ENCODE measurements at places on chromosomes 2 and 18.

DNA sequence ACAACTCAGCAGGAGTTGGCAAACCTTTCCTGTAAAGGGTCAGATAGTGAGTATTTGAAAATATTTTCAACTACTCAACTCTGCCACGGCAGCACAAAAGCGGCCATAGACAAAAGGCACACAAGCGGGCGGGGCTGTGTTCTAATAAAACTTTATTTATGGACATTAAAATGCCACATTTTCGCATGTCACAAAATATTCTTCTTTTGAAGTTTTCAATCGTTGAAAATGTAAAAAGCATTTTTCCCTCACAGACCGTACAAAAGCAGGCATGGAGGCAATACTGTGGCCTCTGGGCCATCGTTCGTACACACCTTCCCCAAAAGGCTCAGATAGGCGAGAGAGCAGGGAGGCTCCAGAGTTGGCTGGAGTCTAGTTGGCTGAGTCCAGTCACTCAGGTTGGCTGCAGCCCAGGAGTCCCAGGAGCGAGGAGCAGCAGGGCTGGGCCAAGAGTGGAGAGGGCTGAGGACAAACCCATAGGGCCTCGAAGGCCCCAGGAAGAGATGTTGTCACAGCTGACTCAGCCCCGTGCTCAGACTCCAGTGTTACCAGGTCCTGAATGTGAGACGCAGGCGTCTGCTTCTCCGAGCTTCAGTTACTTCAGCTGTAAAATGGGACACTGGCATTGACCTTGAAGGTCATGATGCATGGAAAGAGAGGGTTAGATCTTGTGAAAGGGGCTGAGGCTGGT, 42.5 kb downstream of the SDC1 start:
- DNase-seq: peak; percentile 1

DNA sequence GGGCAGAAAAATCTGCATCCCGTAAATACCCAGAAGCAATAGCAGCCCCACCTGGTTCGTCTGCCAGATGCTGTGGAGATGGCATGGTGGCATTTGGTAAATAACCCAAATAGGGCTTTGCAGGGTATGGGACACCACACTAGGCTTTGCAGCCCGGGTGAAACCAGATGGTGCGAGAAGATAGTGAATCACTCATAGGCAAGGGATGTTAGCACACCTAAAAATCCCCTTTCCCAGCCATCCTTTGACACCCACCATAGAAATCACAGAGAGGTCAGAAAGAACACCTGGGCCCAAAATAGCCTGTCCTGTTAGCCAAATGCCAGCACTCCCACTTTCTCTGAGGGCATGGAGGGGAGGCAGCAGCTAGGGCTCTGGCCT, 47.6 kb downstream of the BCL11A start:
- DNase-seq: no peak

- DNase-seq: no peak
Observed at GRCh38 chr18:73544032-73544431, 603.6 kb downstream of the FBXO15 start.

DNA sequence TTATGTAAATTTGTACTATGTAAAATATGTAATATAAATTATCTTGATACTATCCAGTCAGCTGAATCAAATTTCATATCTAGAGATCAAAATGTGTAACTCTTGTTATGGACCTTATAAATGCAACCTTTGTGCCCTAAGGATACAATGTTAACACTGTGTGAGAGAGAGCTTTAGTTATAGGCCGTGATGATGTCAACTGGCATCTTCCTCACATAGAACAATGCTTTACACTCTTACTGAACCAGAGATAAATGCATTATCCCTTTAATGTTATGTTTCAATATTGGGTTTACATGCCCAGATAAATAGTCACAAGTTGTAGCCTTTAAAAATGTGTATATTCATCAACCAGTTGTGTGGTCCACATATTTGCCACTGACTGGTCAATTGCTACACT, 115.1 kb downstream of the KCNJ3 start:
- DNase-seq: no peak

DNA sequence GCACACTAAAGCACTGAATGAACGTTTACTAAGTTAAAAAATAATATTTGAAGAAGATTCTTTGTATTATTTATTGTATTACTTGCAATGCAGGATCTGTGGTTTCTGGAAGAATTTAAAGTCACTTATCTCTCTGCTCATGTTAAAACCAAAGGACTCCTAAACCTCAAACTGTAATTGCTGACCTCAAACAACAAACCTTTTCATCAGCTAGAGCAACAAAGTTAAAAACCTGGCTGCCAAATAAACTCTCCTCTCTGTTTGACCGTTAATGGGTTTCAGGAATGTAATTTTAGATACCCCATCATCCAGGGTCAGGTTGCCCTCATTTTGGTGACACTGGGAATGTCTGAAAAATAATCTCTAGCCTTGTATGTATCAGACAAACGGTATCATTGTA, 239.1 kb downstream of the TGIF1 start:
- no peak for DNase-seq

DNA sequence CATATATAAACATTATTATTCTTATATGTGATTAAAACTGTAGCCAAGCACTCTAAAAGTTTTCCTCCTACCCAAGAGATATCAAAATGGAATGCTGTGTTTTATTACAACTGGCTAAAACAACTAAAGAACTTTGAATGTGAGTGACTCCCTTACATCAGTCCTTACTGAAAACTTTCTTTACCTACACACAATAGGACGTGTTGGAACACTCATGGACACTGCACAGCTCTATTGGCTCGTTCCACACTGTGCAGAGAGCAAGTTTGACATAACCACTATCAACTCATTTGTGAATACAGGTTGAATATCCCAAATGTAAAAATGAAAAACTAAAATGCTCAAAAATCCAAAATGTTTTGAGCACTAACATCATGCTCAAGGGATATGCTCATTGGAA, 650.6 kb downstream of the SLC4A3 start:
- DNase-seq: no peak

GRCh38 chr18:23528580-23529472, 25.5 kb downstream of the RMC1 start:
- no peak for DNase-seq

DNA sequence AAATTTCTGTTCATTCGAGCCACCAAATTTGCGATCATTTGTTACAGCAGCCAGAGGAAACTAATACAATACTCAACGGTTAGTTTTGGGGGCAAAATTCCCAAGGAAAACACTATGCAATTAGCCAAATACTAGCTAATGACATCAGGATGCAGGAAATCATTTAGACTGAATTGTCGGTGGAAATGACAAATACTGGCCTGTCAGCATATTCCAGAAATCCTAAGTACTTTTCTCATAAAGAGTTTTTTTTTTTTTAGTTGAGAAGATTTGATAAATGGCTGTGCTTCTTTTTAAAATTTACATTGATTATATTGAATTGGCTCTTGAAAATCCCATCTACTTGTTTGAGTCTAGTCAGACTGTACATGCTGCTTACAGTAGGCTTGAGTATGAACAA, 410.1 kb downstream of the SUCLG1 start:
- no peak for DNase-seq

GRCh38 chr2:30792521-30792920, 14.7 kb downstream of the CAPN13 start:
- DNase-seq: no peak

- no peak for DNase-seq
Observed at GRCh38 chr18:61549416-61549815, 216.2 kb downstream of the CDH20 start.

DNA sequence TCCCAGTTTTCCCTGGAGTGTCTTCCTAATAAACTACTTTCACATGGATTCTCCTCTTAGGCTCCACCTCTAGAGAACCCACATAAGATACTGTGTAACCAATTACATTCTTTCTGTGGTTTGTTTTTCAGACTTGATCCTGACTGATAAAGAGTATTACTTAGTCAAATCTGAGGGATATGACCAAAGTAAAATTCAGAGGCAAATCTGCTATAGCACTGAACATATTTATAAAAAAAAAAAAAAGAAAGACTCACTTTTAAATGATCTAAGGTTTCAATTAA, 13.9 kb downstream of the CKAP2L start:
- DNase-seq: no peak

DNA sequence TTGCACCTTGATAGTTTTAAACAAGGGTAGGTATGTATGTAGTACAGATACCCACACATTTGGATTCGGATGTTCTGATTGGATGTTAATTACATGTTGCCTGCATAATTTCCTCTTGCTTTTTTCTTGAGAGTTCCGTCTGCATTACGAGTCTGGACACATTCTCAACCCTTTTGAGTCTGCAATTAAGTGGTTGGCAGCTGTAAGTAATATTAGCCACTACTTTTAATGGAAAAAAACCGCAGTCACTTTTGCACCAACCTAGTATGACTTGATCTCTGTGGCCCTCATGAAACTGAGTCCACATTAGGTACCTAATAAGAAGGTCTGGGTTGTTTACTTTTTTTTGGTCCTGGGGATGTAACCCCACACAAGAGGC, 217.3 kb downstream of the VAPA start:
- no peak for DNase-seq

GRCh38 chr2:145199827-145200706, 680.1 kb upstream of the ZEB2 start:
- no peak for DNase-seq

DNA sequence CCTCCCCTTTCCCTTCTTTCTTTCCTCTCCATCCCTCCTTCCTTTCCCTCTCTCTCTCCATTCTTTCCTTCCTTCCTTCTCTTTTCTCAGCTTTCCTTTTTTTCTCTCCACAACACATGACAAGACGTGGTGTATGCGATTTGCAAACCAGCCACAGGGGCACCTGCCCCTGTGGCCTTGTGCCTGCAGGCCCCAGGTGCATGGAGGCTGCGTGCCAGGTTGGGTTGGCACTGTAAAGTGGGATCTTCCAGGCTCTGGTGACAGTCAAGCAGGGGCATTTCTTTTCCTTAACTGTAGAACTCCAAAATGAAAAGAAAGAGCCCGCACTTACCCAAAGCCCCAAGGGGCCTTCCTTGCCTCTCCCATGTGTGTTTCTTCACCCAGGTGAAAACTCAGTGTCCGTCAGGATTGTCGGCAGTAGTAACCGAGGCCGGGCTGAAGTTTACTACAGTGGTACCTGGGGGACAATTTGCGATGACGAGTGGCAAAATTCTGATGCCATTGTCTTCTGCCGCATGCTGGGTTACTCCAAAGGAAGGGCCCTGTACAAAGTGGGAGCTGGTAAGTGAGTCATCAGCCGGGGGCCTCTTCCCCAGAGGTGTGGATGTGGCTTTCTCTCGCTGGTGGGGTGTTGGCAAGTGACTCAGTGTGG, 50.9 kb downstream of the MARCO start:
- no peak for DNase-seq

DNA sequence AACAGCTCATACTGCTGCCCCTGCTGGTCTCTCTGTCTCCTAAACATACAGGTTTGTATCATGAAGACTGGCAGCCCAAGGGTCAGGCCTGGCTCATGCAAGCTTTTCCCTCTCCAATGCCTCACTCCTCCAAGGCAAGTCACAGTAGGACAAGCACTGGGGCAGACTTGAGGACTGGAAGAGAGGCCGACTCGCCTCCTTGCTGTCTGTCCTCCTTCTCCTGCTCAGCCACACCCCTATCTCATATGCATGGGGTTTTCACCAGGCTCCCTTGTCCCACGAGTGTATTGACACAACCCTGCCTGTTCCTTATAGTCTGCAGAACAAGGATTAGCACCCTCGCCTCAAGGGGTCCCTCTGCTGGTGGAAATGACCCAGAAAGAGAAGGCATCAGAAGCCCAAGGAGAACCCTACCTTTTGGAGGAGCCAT, 223.7 kb downstream of the SOX11 start:
- no peak for DNase-seq

GRCh38 chr18:6219116-6219717, 195.5 kb downstream of the L3MBTL4 start:
- no peak for DNase-seq

- no peak for DNase-seq
Observed at GRCh38 chr2:109486711-109487535, 126.8 kb downstream of the SEPTIN10 start.

DNA sequence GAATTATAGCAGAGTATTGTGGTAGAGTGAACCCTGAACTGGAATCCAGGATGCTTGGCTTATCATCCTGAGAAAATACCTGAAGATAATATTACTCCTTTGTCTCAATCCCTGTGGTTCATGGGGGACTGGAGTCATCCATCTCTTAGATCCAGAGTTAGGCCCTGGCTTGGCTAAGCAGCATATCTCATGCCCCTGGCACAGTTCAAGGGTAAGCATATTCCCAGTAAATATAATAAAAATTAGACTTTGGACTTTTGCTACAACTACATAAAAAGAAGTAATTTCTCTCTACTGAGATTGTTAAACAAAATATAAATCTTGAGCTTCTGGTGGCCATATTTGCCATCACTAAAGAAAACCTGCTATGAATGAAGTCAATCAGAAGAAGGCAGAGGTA, 47.7 kb upstream of the STK39 start:
- DNase-seq: no peak

- DNase-seq: no peak
Observed at GRCh38 chr18:55243857-55244256, 284.6 kb upstream of the CCDC68 start.

GRCh38 chr2:3451926-3452671, 67.2 kb downstream of the ADI1 start:
- DNase-seq: no peak

DNA sequence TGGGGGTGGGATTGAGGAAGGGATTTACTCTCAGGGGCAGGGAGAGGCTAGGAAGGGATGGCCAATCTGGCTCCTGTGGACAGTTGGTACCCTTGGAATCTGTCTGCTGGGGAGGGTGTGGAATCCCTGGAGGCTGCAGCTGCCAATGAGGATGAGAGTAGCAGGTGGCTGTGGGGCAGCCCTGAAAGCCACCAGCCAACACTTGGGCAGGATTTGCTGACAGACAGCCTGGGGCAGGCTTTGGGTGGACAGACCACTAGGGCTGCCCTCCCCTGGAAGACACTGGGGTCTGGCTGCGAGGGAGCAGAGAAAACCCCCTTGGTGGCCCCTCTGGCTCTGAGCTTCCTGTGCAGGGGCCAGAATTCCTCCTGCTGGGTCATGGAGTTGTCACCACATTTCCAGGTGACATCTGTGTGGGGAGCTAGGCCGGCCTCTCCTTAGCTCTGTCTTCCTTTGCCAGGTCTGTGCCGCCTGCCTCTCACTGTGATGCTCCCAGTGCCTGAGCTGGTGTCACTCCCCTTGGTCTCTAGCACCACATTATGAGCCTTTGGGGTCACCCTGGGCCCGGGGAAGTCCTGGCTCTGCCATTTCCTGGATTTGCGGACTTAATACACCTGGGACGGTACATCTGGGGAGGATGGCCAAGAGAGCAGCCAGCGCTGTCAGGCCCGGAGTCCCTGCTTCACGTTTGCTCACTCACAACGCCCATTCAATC, 13.4 kb upstream of the ARHGEF4 start:
- DNase-seq: no peak

GRCh38 chr2:129782633-129782990, 196.9 kb upstream of the RAB6C start:
- no peak for DNase-seq

GRCh38 chr2:169975221-169975620, 148.0 kb downstream of the UBR3 start:
- no peak for DNase-seq
